ENCODE measurements at places on chromosomes 7 and 10.

DNA sequence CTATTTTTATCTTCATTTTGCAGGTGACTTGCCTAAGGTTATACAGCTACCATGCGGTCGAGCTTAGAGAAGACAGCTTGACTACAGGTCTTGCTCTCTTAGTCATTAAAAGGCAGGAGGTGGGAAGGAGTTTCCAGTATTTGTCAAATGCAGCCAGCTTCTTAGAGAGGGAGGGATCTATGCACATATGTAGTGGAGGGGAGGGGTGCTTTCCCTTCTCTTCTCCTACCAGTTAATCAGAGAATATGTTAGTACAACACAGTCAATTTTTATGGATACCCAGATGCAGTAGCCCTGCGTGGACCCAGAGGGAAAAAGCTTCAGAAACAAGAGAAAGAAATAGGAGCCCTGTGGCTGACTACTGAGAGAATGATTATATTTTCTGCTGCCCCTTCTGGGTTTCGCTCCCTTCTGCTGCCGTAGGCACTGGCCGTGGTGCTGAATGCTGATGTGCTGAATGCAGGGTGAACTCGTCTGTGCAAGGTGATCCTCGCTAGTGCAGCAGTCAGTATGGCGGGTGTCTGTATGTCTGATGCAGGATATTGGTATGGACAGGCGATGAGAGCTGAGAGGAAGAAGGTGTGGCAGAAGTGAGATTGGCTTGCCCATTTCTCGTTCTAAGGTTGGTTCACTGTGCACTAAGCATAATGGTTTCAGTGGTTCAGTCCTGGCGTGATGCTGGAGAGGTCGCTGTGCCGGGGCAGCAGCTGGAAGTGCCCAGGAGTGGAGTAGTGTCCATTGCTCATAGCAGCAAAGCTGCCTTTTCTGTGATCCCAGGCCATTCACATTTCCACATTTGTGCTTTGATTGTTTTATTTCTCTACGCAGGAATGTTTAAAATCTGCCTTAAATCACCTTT, 189.2 kb upstream of the PODXL start:
- DNase-seq = peak; percentile 44

- no peak for DNase-seq
Observed at GRCh38 chr7:101923602-101923985, 106.2 kb downstream of the CUX1 start.

DNA sequence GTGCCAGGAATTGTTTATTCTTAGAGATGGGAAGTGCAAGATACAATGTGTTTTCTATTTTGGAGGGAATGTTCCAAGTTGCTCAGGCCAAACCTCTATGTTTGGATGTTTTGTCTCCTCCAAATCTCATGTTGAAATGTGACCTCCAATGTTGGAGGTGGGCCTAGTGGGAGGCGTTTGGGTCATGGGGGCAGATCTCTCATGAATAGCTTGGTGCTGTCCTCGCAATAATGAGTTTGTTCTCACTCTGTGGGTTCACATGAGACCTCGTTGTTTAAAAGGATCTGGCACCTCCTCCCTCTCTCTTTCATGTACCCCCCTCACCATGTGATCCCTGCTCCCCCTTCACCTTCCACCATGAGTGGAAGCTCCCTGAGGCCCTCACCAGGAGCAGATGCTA, 8.3 kb upstream of the GDF10 start:
- DNase-seq = no peak

DNA sequence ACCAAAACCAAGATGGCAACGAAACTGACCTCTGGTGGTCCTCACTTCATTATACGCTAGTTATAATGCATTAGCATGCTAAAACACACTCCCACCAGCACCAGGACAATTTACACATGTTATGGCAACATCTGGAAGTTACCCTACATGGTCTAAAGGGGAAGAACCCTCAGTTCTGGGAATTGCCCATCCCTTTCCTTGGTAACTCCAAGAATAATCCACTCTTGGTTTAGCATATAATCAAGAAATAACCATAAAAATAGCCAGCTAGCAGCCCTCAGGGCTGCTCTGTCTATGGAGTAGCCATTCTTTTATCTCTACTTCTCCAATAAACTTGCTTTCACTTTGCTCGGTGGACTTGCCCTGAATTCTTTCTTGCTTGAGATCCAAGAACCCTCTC, 191.1 kb downstream of the DOCK4 start:
- no peak for DNase-seq

DNA sequence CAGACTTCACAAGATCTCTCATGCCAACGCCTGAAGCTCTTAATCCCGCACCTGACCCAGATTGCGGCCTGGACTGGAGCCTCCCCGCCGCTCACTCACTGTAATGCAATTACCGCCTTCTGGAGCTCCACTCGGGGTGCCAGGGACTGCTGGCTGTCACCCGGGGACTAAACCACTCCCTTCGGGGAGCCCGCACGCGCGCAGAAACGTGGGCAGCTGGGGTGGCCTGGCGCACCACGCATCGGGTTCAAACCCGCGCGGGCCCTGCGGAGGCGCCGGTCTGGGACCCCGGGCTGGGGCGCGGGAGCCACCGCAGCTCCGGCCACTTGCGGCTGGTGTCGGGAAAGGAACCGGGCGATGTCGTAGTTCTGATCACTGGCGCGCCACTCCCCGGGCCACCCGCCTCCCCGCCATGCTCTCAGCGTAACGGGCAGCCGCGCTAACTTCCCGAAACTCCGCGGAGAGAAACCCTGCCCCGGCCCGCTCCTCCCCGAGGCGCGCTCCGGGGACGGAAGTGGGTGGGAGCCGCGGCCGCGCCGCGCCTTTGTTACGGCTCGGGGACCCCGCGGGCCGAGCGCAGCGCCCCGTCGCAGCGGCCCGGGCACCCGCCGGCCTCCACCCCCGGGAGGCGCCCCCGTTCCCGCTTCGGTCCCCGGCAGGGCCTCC, 100.3 kb upstream of the SVIL start:
- peak; percentile 86 for DNase-seq

DNA sequence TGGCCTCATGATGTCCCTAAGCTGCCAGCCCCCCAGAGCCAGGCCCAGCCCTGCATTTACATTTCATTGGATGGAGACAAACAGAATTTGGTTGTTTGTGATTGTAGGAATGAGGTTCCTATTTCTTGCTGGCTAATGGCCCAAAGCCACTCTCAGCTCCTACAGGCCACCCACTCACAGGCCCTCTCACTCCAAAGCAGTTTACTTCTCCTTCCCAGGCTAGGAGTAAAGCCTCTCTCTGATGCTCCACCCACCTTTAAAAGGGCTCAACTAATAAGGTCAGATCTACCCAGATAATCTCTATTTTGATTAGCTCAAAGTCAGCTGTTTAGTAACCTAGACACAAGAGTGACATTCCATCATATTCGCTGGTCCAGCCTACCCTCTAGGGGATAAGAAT, 11.2 kb upstream of the CUZD1 start:
- DNase-seq = no peak

DNA sequence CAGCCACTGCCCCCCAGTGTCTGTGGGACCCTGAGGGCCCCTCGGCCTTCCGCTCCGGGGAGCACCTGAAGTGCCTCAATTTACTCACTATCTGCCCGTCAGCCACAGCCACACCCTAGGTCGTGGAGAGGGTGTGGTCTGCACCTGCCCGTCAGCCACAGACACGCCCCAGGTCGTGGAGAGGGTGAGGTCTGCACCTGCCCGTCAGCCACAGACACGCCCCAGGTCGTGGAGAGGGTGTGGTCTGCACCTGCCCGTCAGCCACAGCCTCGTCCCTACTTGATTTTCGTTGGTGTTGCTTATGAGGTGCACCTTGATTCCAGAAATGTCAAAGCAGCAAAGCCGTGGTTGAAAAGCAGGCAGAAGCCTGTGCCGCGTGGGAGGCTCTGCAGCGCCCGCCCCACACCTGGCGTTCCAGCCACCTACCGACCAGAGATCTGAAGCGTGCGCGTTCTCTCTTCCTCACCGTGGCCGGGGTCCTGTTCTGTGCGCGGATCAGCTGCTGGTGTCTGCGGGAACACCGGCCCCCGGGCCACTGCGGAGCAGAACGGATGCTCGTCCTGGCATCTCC, 101.6 kb downstream of the DYNC2I1 start:
- peak; percentile 48 for DNase-seq
